H1 (cell line): ENCODE measurements at places on chromosomes 7 and 10. TPM values are rescaled to one million over a fixed set of nuclear protein-coding genes. Genes with fewer than 3 reads are reported as not detected.
A peak's percentile ranks its signal among the peaks of the same experiment; 100 is the strongest.

DNA sequence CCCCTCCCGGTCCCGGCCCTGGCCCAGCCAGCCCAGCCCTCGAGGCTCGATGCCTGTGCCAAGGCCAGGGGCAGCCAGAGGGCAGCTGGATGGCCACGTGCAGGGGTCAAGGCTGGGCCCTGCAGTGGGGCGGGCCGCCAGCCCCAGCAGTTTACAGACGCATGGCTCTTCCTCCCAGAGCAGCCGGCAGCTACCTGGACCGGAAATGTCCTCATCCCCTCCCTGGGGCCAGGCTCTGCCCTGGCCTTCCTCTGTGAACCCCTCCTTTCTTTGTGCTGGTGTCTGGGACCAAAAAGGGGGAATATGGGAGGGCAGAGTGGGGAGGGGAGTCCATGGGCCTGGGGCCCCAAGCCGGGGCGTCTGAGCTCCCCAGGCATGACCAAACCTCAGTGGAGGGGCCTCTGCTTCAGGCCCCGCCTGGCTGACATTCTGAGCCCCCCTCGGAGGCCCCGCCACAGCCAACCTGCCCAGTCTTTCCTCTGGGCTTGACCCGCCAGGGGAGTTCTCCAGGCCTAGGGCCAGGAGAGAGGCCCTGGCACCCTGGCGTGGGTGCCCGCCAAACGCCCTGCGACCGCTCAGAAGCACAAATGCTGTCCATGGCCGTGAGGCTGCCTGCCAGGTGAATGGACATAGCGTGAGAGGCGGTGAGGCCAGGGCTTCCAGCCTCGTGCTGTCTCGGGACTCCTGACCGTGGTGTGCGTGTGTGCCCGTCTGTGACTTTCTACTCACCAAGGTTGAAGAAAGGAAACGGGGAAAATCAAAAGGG lies 24.7 kb upstream of the AMZ1 start:
- 0 out of 2 replicates have a peak, but pooled peaks cover 2% of the 10 kb centered on the region for H3K4me1 ChIP-seq
- H3K4me3 ChIP-seq, result no peak overlapping the region
- H3K27ac ChIP-seq, result no peak overlapping the region; the same call in 1 of the 2 replicates
- no peak for DNase-seq

DNA sequence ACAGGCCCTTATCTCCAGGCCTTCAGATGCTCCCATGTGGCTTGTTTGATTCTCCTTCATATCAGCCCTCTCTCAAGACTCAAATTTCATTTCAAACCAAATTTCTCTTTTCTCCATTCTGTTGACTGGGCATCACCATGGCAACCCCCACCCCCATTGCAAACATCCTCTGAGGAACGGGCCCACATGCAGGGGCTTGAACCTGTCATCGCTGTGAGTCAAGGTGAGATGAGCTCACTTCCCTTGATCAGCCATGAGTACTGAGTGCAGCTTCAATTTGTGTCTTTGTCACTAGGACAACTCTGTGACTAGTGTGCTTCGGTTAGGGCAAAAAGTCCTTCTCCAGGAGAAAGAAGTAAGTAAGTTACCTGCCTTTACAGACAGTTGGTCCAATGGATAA lies 41.9 kb downstream of the CALML3 start:
- H3K4me3 ChIP-seq, result no peak overlapping the region
- no peak overlapping the region for H3K27ac ChIP-seq

- DNase-seq, result no peak
- H3K4me1 ChIP-seq, result no peaks in the 10 kb centered on the region
- H3K27ac ChIP-seq, result no peak overlapping the region
- H3K36me3 ChIP-seq, result no peaks in the 10 kb centered on the region
These were observed 259.4 kb downstream of the PARD3 start for GRCh38 chr10:34555653-34556052.

DNA sequence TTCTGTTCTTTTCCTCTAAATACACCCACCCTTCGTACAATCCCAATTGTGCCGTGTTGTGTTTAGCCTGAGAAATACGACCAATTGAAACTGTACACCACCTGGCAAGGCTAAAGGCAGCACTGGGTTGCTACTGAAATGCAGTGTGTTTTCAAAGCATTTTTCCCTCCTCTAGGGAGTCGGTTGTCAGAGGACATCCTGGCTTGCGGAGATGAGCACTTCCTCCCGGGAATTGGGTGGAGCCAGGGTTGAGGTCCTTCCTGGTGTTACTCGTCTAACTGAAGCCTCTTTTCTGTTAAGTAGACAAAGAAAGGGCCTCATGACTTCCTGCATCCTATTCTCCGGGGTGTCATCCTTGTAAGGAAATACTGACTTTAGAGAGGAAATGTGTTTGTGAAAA lies 133.5 kb downstream of the MTPAP start:
- no peak overlapping the region for H3K27ac ChIP-seq
- no peaks in the 10 kb centered on the region for H3K27me3 ChIP-seq
- no peaks in the 10 kb centered on the region for H3K4me1 ChIP-seq
- H3K36me3 ChIP-seq, result no peaks in the 10 kb centered on the region

DNA sequence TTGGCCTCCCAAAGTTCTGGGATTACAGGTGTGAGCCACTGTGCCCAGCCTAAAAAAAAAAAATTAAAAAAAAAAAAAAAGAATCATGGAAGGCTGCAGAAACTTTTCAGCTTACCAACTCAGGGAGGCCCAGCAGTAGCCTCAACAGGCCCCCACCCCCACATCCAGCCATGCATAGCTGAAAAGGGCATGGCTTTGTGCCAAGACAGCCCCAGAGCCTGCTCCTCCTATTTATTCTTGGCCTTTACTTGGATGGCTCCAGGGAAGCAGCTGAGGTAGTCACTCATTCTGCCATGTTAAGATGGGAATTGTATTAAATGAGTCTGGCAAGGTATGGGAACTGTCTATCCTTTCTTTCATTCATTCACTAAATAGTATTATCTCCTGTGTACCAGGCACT lies 13.7 kb upstream of the CNNM2 start:
- no peaks in the 10 kb centered on the region for H3K4me1 ChIP-seq
- DNase-seq, result no peak
- H3K27ac ChIP-seq, result no peak overlapping the region
- no peaks in the 10 kb centered on the region for H3K36me3 ChIP-seq
- H3K27me3 ChIP-seq, result no peaks in the 10 kb centered on the region
- no peak overlapping the region for H3K4me3 ChIP-seq

DNA sequence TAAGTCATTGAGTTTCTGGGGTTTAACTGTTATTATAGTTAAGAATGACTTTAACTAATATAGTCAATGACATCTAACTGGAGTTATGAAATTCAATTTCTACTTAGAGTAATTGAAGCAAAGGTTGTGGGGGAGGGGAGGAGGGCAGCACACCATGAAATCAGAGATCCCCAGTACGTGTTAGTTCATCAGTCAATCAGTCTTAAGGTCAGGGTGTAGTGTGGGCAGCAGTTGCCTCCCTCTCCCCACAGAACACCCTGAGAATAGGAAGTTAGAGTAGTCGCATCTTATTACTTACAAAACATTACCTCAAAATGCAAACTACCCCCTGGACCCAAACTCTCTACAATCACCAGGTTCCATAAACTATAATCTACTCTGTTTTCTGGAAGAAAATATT lies 7.0 kb upstream of the HPS1 start:
- no peaks in the 10 kb centered on the region for H3K36me3 ChIP-seq
- no peak overlapping the region for H3K4me3 ChIP-seq
- H3K27me3 ChIP-seq, result no peaks in the 10 kb centered on the region
- no peak for DNase-seq
- no peak overlapping the region for H3K27ac ChIP-seq

GRCh38 chr10:72291019-72291532 lies 17.4 kb downstream of the DDIT4 start:
- no peaks in the 10 kb centered on the region for H3K27me3 ChIP-seq
- no peak for DNase-seq
- H3K4me1 ChIP-seq, result peaks cover 6% of the 10 kb centered on the region
- H3K36me3 ChIP-seq, result no peaks in the 10 kb centered on the region

- no peak for DNase-seq
- H3K27me3 ChIP-seq, result no peaks in the 10 kb centered on the region
- H3K4me3 ChIP-seq, result no peak overlapping the region
- H3K36me3 ChIP-seq, result no peaks in the 10 kb centered on the region
- H3K27ac ChIP-seq, result no peak overlapping the region
These were observed 72.2 kb downstream of the VTI1A start for GRCh38 chr10:112519133-112519761.

- DNase-seq, result no peak
- H3K27me3 ChIP-seq, result no peaks in the 10 kb centered on the region
- no peak overlapping the region for H3K27ac ChIP-seq
- no peaks in the 10 kb centered on the region; the same call in 1 of the 2 replicates for H3K4me1 ChIP-seq
- peak overlapping the region; percentile 78 for H3K4me3 ChIP-seq
- no peaks in the 10 kb centered on the region for H3K36me3 ChIP-seq
These were observed 2.4 kb downstream of the ZNRF2 start for GRCh38 chr7:30286749-30287148.

DNA sequence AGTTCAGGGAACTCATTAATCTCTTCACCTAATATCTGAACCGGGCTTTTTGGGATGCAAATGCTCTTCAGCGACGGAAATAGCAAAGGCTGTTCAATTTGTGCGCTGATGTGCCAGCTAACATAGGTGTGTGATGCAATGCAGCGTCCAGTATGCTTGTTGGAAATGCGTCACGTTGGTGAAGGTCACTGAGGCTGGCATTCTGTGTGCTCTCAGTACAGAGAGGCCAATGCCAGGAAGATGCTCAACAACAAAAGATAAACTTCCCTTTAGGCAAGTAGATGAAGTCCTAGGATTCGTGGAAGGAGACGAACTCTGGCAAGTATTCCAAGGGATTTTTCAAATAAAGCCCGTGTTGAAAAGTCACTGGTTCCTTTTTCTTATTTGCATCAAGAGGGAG lies 649.5 kb upstream of the MKI67 start:
- H3K4me1 ChIP-seq, result no peaks in the 10 kb centered on the region
- H3K27ac ChIP-seq, result no peak overlapping the region
- no peaks in the 10 kb centered on the region for H3K27me3 ChIP-seq
- DNase-seq, result no peak

DNA sequence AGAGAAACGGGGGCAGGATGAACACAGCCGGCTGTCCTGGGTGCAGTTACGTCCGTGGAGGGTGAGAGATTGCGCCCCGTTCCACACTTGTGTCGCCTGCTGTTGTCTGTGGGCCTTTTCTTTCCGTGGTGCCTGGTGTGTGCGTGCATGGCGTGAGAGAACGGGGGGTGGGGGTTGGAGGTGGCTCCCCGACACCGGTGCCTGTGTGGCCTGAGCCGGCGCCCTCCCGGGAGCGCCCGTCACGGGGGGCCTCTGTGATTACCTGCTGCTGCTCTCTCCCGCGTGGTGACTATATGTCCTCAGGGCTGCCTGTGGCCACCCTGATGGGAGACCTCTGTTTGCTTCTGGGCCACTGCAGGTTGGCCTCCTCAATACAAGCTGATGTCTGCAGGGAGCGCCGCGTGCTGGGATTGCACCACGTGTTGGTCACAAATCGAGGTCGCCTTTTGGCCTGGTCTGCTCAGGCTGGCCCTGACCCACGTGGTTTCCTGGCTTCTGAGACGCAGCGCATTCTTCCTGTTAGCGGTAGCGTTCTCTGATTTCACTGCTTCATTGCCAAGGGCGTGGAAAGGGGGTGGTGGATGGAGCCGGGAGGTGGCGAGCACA lies 10.9 kb upstream of the AP5Z1 start:
- no peaks in the 10 kb centered on the region for H3K27me3 ChIP-seq
- H3K4me3 ChIP-seq, result no peak overlapping the region
- no peaks in the 10 kb centered on the region for H3K4me1 ChIP-seq

DNA sequence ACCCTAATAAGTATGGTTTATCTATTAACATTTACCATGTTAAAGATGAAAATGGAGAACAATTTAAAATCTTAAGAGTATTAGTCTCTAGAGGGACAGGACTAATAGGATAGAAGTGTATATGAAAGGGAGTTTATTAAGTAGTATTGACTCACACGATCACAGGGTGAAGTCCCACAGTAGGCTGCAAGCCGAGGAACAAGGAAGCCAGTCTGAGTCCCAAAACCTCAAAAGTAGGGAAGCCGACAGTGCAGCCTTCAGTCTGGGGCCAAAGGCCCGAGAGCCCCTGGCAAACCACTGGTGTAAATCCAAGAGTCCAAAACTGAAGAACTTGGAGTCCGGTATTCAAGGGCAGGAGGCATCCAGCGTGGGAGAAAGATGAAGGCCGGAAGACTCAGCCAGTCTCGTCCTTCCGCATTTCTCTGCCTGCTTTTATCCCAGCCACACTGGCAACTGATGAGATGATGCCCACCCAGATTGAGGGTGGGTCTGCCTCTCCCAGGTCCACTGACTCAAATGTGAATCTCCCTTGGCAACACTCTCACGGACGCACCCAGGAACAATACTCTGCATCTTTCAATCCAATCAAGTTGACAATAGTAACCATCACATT lies 140.8 kb upstream of the FAM20C start:
- H3K36me3 ChIP-seq, result no peaks in the 10 kb centered on the region
- no peak for DNase-seq
- H3K27me3 ChIP-seq, result no peaks in the 10 kb centered on the region
- H3K4me3 ChIP-seq, result no peak overlapping the region

DNA sequence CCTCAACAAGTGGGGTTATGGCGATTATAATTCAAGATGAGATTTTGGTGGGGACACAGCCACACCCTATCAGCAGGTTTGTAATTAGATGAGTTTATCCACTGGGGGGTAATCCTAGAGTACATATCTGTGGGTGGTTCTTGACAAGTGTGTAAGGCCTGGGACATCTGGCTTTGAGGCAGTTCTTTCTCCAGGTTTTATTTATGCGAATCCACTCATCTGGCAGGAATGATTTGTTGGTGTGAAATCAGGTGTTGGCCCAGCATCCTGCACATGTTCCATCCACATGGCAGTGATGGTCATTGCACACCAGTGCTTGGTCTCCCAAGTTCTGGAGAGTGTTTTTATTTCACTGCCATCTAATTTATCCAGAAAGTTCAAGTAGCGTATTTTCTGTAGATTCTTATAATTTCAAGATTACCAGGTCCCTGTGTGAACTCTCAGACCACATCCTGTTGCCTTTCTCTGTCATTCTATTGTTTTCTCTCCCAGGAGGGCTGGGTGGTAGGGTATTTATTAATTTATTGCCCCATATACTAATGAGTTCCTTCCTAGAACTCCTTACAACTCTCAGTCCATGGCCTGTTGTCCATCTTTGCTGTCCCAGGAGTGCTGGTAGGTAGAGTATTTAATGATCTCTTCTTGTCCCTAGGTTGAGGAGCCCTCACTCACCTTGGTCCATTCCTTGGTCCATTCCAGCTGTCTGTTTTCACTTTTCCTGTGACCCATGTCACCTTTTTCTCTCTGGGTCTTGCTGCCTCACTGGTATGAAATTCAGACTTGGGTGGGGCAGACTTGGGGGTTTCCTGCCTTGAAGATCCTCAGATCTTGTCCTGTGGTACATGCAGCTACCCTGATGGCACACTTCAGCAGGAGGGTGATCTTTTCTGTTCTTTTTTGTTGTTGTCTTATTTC lies 10.4 kb downstream of the RALA start:
- no peak overlapping the region for H3K4me3 ChIP-seq
- peaks cover 3% of the 10 kb centered on the region; the same call in 1 of the 2 replicates for H3K36me3 ChIP-seq
- DNase-seq, result no peak
- H3K27me3 ChIP-seq, result no peaks in the 10 kb centered on the region
- no peaks in the 10 kb centered on the region for H3K4me1 ChIP-seq

DNA sequence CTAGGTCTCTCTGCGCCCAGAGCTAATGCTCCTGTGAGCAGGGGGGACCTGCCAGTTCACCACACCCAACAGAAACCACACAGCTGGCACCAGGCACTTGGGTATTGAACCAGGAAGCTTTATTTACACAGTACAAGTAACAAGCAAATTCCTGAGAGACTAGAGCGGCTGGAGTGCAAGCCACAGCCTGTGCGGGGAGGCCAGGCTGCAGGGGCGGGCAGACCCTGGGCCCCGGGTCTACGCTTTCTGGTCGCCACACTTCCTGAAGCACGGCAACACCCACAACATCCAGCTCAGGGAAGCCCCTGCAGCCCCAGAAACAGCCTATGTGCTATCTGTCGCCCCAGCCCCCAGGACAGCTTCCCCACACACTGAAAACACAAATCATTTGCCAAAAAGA lies 125.0 kb downstream of the FAM53B start:
- no peak overlapping the region for H3K27ac ChIP-seq
- H3K4me1 ChIP-seq, result no peaks in the 10 kb centered on the region
- no peak overlapping the region for H3K4me3 ChIP-seq
- no peaks in the 10 kb centered on the region for H3K27me3 ChIP-seq
- DNase-seq, result no peak

NPVF gene
- not detected in 2 replicates for total RNA-seq

NEURL1 gene
- 0.58 and 0.73 TPM in 2 replicates for total RNA-seq
